ENCODE measurements at places on chromosomes 2 and 18.

DNA sequence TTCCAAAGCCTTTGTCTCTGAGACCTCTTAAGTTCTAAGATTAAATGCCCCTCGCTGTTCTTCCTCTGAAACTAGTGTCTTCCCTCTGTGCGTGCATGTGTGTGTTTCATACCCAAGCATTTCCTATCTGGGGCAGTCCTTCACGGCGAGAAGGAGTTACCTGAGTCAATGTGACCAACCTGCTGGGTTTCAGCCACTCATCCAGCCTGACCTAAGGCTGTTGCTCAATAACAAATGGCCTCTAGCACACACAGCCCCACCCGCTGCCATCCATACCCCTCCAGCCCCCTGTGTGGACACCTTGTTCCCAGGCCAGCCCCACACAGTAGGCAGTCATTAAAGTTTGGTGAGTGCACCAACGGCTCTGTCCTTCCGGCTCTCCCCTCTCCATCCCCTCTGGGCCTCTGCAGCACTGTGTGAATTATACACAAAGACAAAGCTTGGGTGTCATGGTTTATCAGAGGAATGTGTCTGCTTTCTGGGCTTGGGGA lies 53.8 kb upstream of the FOSL2 start:
- no peak for DNase-seq

DNA sequence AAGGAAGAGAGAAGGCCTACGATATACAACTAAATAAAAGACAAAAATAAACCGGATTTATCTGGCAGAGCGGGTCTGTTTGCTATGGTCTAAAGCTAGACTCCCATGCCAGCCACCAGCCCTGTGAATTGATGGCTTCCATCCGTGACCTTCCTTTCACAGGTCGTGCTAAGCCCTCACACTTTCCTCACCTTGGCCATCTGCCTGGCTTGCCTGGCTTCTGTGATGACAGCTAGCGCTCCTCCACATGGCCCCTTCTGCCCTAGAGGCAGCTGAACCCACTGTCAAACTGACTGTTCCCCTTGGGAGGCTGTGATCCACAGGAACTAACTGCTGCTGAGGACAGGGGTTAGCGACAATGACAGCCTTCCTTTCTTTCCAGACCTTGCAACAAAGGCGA lies 32.5 kb downstream of the GAREM1 start:
- no peak for DNase-seq

DNA sequence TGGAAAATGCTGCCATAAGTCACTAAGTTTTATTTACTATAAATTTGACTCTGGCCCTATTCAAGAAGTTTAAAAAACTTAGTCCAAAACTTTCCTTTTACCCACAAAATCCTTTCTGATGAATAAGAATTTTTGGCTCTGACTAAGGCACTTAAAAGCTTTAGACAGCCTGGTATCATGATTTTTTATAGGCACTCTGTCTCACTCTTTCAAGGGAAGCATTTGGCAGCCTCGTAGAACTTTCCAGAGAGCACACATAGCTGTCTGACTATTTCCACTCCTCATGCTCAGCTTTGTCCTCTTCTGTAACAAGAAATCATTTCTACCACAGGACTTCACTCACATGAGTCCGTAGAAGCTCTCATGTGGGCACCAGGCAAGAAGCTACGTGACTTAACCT lies 32.3 kb upstream of the XDH start:
- DNase-seq = no peak

- DNase-seq = no peak
Measured at GRCh38 chr18:59264121-59264571, 9.1 kb downstream of the RAX start.

- DNase-seq = no peak
Measured at GRCh38 chr2:45919160-45919650, 267.7 kb downstream of the PRKCE start.

DNA sequence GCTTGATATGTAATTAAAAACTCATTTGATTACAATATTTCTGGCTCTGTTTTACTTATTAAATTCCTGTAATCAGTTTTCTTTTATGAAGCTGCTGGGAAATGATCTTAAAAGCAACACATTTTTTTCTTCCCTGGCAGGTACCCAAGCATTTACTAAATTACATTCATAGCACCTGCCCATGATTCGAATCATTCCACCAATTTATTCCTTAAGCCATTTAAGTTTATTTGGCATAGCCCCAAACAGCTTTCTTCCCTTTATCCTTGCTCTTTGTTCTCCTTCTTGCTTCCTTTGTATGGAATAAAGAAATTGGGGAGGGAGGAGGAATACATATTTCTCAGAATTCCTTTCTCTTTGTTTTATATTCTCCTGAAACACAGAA lies 241.3 kb downstream of the AGPS start:
- no peak for DNase-seq

- no peak for DNase-seq
Measured at GRCh38 chr2:150165442-150165841, 322.0 kb downstream of the RND3 start.

GRCh38 chr2:46350029-46350689 lies 53.0 kb downstream of the EPAS1 start:
- DNase-seq = no peak

DNA sequence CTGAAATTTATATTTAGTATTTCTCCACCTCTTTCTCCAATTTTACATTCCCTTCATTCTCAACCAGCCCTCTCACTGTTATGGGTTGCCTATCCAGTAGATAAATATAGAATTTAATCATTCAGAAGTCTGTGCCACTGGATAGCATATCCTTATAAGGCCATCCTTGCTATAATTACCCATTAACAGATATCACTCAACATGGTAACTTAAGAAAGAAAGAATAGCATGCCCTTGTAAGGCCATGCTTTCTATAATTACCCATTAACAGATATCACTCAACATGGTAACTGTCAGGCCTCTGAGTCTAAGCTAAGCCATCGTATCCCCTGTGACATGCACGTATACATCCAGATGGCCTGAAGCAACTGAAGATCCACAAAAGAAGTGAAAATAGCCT lies 1137.4 kb upstream of the FAM98A start:
- DNase-seq = no peak

GRCh38 chr2:217934321-217935131 lies 68.3 kb downstream of the TNS1 start:
- no peak for DNase-seq

- no peak for DNase-seq
Measured at GRCh38 chr2:98399140-98399539, 45.5 kb upstream of the INPP4A start.

DNA sequence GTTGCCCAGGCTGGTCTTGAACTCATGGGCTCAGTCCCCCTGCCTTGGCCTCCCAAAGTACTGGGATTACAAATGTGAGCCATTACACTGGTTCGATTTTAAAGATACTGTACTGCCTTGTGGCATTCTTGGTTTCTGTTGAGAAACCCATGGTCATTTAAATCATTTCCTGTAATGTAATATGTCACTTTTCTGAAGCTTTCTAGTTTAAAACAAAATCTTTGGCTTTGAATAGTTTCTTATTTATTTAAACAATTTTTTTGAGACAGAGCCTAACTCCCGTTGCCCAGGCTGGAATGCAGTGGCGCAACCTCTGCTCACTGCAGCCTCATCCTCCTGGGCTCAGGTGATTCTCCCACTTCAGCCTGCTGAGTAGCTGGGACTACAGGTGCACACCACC lies 8.9 kb downstream of the ZNF512 start:
- no peak for DNase-seq

GRCh38 chr2:160252278-160252887 lies 52.3 kb upstream of the ITGB6 start:
- no peak for DNase-seq

- no peak for DNase-seq
Measured at GRCh38 chr2:10043256-10043905, at the start of gene KLF11. KLF11 (plus strand) TSS chr2:10043550; CDS start chr2:10043717, 167 bp downstream.

DNA sequence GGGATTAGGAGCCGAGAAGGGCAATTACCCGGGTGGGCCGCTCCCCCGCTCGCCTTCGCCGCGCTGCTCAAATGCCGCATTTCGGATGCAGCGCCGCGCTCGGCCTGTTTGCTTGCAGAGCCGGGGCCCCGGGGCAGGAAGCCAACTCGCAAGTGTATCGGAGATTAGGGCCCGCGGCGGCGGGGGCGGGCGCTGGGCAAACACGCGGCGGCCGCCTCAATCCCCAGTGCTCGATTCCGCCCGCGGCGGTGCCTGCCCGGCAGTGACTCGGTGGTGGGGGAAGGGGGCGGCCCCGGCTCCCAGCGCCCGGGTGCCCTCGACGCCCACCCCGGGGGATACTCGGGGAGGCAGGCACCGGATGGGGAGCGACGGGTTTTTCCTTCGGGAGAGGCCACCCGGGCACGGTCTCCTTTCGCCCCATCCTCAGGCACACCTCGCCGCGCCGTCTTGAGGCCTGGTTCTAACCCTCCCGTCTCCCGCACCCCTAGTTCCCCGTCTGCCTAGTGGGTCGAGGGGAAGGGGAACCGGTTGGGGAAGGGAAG lies 26.6 kb upstream of the NOTO start:
- DNase-seq = no peak

DNA sequence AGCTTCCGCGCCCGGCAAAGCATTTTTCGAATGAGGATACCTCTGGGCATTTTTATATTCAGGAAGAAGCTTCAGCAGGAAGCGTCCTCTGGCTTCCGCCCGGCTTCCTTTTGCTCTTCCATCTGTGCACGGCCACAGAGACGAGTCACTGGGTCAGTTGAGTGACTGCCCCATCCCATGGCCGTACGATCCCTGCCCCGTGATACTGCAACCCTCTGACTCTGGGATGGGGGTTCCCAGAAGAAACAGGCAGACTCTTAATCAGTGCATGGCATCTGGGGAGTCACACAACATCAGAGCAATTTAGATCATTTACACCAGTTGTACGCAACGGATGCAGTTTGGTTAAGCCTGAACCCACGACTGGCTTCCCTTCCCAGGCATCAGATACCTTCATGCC lies 40.9 kb downstream of the SLC4A3 start:
- no peak for DNase-seq

DNA sequence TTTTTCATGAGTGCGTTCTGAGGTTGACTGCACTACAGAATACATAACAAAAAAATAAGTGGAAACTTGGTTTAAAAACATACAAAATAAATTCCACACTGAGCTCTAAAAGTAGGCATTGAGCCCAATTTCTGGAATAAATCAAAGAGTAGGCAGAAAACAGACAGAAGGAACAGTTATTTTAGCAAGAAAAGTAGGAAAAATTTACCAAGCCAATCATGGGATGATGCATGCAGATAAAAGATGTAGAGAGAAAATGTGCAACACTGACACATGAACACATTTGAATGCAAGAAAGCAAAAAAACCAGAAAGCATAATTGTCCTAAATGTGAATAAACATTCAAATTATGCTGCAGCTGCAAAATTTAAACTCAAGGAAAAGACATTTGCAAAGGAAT lies 308.3 kb downstream of the DLGAP1 start:
- no peak for DNase-seq

- no peak for DNase-seq
Measured at GRCh38 chr2:185796758-185797157, 58.2 kb downstream of the FSIP2 start.

- DNase-seq = no peak
Measured at GRCh38 chr2:118098307-118099030, 10.2 kb downstream of the INSIG2 start.

DNA sequence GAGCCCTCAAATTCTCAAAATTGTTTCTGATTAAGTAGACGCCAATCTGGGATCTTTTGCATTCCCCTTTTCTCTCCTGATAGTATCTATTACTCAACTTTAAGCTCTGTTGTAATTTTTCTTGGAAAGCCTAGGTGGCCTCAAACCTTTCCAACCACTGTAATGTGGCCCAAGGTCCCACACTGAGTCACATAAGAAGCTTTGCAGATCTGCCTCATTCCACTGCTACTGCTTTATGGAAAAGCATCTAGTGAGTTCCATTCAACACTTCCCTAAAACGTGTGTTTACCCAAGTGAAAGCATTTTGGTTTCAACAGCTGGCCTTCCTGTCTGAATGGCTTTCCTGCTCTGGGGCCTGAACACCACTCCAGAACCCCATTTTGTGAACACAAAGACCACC lies 493.6 kb upstream of the SPHKAP start:
- no peak for DNase-seq

DNA sequence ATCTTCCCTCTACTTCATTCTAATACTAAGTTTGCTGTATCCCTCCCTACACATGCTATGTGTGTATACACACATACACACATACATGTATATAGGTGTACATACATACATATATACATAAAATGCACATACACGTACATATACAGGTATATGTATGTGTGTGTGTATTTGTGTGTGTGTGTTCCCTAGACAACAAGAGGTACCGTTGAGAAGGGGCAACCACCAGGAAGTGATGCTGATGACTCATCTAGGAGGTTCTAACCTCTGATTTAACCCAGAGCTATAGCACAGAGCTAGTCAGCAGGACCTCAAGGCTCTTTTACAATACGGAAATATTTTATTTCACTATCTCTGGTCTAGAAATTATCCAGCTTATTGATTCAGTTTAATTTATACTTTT lies 139.2 kb downstream of the LAMA3 start:
- no peak for DNase-seq

- no peak for DNase-seq
Measured at GRCh38 chr18:21313576-21313975, 71.5 kb downstream of the GREB1L start.

DNA sequence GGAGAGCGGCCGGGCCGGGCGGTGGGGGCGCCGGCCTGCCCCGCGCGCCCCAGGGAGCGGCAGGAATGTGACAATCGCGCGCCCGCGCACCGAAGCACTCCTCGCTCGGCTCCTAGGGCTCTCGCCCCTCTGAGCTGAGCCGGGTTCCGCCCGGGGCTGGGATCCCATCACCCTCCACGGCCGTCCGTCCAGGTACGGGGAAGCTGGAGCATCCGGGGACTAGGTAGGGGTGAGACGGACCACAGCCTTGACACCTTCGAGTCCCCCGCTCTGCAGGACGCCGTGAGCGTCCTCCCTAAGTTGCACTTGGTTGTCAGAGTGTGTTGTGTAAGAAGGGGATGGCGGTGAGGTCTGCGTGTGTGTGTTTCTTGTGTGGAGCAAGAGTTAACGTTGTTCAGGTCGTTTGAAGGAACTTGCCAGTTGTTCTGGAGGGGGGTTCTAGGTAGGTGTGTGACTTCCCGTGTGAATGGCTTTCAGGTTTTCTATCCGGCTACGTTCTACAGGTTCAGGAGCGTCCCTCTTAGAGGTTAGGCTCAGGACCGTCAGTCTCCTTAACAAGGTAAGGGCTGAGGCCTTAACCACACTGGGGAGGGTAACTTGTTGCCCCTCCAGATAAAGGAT lies 393 bp downstream of the IL1R1 start:
- DNase-seq = no peak

DNA sequence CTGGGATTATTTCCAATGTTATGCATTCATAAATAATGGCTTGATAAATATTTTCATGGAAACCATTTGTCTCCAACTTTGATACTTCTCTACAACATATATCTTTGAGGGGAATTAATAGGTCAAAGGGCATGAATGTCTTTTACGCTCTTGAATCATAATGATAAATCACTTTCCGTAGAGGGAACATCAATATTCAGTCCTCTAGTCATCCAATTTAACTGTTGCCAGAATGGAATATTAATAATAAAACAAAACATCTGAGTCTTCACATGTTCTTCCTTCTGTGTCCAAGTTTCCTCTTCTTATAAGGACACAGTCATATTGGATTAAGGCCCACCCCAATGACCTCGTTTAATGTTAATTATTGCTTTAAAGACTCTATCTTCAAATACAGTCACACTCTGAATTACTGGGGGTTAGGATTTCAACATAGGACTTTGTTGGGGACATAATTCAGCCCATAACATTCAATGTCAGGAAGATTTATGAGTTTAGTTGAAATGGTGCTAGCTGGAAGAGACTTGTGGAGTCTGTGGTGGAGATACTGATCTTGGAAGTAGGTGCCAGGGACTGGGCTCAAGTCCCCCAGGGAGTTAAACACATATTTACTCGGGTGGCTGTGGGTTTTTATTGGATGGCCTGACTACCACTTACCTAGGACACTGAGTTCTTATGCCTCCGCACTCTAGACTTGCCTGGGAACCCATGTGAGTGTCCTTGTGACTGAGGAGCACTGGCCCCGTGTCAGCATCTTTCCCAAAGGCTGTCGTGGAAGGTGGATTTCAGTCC lies 85.0 kb upstream of the SEC11C start:
- no peak for DNase-seq
